ENCODE measurements at places on chromosomes 5 and 9.

DNA sequence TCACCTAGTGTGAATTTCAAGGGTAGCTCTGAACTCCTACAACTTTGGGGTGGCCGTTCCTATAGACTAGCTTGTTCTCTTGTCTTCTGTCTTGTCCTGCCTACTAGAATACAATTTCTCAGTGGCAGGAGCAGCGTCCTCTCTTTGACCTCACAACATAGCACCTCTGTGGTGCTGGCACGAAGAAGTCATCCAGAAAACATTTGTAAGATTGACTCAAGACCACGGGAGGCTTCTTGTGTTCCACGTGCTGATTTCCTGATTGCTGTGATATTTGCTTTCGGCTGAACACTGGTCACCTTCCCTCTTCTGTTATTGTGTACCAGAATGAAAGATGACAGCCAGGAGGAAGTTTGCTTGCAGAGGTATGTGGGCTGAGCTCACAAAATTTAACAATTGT lies 27.0 kb downstream of the SLC1A1 start:
- no peak for DNase-seq

DNA sequence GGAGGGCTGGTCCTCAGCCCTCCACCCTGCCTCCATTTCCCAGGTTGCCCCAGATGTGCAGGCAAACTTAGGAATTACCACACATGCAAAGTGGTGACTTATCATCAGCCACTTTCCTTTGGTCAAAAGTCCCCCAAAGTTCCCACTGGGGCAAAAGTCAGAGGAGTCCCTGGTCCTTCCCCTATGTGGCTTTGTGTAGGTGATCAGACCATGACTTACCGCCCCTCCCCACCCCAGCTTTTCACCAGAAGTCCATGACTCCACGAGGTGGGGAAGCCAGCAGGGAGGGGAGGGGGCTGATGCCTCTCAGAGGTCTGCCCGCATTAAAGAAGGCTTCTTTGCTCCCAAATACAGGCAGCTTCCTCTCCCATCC lies 5.8 kb downstream of the TRAF1 start:
- no peak for DNase-seq

DNA sequence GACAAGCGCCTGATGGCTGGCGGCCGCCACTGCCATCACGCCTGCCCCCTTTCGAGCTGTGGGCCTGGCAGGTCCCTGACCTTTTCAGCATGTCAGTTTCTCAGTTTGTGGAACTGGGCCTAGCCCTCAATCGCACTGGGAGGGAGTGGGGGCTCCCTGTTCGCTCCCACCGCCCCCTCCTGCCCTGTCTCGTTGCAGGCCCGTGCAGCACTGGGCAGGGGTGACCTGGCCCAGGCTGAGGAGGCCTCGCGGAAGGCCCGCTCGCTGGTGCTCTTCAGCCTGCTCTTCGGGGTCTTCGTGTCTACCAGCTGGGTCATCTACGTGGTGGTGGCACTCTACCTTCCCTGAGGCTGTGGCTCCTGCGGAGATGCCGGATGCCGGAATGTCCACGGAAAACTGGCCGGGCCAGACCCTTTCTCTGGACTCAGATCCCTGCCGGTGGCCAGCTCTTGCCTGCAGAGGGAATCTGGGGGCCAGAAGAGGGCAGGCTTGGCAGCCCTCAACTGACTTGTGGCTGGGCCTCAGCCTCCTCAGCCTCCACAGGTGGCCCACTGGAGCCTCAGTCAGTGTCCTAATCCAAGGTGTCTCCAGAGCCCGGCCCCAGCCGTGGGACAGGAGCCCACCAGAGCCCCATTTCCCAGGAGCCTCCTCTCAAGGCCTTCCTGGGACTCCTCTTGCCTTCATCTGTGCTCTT lies 12.7 kb downstream of the PRRT1B start:
- DNase-seq: no peak

GRCh38 chr9:128048663-128049062 lies 18.5 kb downstream of the NAIF1 start:
- no peak for DNase-seq

- no peak for DNase-seq
Observed at GRCh38 chr5:168334695-168335094, 43.2 kb downstream of the WWC1 start.

DNA sequence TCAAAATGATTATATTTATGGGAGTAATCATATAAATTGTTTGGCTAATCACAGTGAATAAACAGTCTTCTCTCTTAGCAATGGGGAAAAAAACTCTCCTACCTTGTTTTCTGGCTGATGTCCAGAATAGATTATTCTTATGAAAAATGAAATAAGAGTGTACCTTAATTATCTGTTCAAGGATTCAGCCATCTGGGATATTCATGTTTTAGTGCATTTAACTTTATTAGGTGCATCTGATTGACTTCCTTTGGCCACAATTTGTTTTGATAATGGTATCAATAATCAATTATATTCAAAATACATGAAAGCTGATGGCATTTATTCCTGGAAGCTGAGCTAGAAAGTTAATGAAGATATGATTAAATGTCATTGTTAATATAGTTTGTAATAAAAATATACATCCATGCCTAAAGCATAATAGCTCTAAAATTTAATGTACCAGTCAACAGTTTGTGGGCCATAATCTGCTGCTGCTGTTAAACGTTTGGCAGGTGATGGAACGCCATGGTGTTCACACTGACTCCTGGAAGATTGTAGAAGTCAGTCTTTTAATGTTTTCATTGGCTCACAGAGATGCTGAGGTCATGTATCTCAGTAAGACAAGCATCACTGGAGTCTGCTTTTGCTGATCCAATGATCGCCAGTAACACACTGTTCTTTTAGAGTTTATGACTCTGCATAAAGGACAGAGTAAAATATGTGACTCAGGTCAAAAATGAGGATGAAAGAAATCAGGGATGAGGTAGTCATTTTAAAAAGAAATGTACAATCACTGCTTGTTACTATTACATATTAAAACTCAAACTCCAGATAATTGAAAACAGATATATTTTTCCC lies 105.8 kb downstream of the ISL1 start:
- peak; percentile 60 for DNase-seq

DNA sequence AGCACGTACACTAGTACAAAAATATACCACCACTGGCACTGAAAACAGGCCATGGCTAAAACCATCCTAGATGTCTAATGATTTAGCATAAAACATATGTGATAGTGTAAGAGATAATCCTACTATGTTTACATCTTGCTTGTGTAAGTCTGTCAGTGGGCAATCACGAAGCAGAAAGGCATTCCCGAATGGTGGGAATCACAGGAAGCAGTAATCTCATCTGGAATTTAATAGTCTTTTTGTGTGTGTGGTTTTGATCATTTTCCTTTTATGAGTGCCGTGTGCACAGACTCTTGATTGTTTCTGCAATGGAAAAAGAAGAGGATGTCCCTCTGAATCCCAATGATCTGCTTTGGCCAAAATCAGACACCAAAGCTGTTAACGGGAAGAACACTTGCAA lies 200.5 kb downstream of the EBF1 start:
- no peak for DNase-seq

GRCh38 chr5:57650360-57651069 lies 167.9 kb upstream of the ACTBL2 start:
- peak; percentile 49 for DNase-seq

DNA sequence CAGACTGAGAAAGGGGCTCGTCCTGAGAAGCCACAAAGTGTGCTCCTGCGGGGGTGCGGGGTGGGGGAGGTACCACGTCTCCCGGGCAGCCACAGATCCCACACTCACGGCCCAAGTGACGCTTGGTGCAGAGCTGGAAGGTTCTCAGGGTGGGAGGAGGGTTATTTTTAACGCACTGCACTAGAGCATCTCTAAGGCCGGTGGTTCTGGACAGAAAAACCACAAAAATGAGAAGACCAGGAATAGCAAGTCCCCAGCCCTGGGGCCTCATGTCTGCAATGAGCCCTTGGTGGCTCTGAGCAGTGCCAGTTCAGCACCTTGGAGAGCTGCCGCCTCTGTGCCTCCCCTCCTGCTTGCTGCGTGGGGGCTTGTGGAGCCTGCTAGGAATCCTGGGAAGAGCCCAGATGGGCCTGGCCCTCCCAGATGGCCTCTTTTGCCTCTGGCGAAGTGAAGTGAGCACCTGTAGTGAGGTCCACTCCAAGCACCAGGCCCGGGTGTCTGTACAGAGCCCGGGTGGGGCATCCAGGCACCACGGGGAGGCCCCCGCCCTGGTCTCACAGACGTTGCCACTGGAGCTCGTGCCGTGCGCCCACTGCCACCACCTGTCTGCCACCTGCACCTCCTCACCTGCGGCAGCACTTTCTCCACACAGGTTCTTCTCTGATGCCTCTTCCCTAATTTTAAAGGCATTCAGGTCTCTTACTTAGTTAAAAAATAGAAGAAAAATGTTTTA lies 48.9 kb upstream of the CACNA1B start:
- DNase-seq: no peak

DNA sequence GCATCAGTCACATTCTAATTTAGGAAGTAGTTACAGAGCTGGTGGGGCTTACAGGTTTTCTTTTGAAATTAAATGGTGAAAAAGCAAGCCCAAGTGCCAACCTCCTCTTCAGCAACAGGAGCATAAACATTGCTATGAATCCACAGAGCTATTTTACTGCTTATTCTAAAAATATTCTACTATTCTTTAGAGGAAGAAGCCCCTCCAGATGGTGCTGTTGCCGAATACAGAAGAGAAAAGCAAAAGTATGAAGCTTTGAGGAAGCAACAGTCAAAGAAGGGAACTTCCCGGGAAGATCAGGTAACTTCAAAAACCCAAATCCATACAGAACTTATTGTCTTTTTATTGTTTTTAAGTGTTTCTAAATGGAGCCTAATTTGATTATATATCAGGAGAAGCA lies 202.8 kb downstream of the CWC27 start:
- no peak for DNase-seq

DNA sequence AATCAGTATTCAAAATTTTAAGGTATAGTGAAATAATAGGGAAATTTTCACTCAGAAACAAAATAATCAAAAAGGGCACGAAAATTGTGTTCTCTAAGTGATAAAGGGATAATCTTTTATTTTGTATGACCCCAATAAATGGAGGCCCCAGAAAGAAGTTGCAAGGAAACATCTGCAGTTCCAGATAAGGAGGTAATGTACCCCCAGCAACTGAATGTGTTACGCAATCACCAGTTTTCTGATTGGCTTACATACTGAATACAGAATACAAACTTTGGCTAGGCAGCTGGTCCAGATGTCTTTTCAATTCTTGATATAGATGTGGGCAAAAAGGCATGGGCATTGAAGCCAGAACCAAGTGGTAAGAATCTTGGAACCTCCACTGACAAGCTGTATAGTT lies 1.7 kb upstream of the TOPORS start:
- no peak for DNase-seq

DNA sequence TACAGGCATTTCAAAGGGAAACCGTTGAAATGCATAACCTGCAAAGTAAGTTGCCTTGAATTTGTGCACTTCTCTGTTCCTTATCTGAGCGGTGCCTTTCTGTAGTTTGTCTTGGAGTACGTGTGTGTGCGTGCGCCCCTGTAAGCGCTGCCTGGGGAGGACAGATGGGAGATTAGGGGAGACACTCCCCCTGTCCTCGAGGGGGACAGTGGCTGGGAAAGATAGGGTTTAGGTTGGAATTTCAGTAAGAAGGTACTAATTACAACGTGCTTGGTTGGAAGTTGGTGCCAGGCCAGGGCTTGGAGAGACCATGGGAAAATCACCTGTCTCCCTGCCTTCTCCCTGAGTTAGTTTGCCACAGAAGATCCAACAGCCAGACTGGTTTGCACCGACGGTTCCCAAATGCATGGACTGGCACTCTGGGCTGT lies 73.2 kb downstream of the PIK3R1 start:
- peak; percentile 39 for DNase-seq

DNA sequence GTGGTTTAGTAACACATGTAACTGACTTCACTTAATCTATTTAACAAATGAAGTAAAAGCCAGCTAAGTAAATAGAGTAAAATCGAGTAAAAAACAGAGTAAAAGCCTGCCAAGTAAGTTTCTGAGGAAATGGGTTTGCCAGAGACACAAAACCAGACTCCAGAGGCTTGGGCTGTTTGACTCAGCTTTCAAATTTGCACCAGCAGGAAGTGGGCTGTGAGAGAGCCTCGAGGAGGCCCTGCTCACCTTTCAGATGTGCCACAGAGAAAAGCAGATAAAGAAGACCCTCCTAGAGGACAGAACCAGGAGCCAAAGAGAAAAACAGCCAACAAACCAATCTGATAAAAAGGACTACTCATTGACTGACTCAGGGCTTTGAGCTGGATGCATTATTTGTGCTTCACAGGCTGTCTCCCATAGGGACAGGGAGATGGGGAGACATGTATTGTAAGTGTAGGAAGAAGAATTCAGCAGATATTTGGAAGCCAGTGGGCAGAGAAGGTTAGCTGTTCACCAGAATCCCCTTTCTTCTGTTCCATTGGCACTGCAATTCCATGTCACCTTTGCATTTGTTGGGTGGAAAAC lies 14.4 kb upstream of the AMACR start:
- no peak for DNase-seq

DNA sequence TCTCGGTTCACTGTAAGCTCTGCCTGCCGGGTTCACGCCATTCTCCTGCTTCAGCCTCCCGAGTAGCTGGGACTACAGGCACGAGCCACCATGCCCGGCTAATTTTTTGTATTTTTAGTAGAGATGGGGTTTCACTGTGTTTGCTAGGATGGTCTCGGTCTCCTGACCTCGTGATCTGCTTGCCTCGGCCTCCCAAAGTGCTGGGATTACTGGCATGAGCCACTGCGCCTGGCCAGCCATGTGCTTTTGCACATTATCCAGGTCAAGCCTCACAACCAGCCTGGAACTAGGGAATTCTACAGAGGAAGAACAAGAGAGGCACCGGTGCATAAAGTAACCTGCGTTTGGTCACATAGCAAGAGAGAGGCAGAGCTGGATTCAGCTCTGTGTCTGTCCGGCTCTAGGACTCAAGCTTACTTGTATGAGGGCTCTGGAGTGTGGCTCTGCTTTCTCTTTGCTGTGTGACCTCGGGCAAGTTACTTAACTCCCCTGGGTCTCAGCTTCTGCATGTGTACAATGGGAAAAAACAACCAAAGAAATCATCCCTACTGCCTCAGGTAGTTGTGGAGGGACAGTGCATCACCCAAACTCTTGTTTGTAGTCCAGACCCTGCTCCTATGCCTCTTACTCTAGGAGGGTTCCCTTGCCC lies 6.3 kb downstream of the FGF18 start:
- DNase-seq: peak; percentile 3

DNA sequence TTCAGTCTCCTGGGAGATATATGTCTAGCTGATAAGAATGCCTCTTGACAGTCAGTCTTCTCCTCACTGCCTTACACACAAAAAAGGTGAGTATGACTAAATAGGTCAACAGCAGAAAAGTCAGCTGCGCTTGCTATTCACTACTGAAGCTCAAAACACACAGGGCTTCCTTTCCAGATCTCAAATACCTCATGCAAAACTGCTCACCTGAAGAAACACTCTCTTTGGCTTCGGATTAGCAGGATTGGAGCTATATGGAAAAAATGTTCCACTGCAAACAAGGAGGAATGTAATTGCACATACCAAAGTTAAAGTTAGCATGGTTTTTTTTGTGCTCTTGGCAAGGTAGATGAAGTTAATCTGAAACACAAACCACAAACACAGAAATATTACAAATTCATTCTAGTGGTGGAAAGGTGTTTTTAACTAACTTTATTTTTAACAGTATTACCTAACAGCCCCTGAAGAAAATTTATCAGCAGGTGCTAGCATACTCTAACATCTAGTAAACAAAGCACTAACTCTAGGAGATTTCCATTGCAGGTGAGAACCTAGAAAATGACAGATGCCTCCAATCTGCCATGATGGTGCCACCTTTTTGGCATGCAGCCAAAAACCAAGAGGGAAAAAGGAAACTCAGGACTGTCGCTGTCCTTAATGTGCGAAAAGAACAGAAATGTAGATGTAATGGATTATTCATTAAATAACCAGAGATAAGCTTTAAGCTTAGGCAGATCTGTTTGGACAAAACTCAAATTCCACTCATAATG lies 31.8 kb downstream of the ERMP1 start:
- DNase-seq: no peak

- no peak for DNase-seq
Observed at GRCh38 chr9:74006935-74007334, 490.2 kb upstream of the RORB start.

Data from BE2C (cell line).